Right lung (tissue), 10 donors: ENCODE measurements at places on chromosomes 2 and 18. TPM values are rescaled to one million over a fixed set of nuclear protein-coding genes. Genes with fewer than 3 reads are reported as not detected.

Gene TUBB8B
- 0.63 TPM for polyA plus RNA-seq

Gene ESCO1
- polyA plus RNA-seq = 22.8 TPM

Gene PSTPIP2
- 4.8 TPM for polyA plus RNA-seq

Gene HDLBP
- 371 TPM for polyA plus RNA-seq

Gene CDK15
- 0.30 TPM for polyA plus RNA-seq

Gene WDR12
- polyA plus RNA-seq = 90.6 TPM

Gene ARHGAP25
- 6.3 TPM for polyA plus RNA-seq

Gene SERPINE2
- 89.9 TPM for polyA plus RNA-seq

Gene PRPF40A
- 132 TPM for polyA plus RNA-seq

Gene MYL12B
- polyA plus RNA-seq = 503 TPM

- no peak for DNase-seq
These were observed 174.0 kb upstream of the SLC14A2 start for GRCh38 chr18:45441110-45441847.

- DNase-seq = no peak
These were observed 28.7 kb downstream of the SRSF7 start for GRCh38 chr2:38722271-38723061.

GRCh38 chr2:197261808-197262226 is 48.8 kb downstream of the ANKRD44 start:
- DNase-seq = peak; percentile 46

DNA sequence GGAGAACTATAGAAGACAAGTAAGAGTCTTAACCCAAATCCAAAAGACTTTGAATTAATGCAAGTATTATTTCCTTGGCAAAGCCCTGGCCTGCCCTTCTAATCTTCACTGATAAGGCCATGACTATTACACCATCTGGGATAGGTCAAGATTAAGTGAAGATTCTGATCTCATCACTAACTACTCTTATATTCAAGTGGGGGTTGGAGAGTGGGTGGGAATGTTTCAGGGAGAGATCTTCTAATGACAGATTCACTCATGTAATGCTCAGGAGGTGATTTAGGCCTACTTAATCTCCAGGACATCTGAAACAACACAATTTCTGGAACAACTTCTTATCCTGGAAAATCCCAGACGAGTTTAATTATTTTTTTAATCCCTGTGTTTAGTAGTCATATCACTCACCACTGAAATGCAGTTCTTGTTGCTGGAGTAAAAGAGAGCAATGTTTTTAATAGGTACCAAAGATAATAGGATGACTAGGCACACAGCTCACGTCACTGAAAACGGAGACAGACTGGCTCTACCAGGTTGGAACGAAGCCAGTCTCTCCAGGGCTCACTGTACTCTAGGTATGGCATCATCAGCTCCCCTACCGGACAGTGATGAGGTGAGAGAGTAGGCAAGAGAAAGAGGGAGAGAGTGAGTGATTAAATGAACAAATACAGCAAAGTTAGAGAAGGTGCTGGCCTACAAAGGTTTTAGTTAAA is 133.1 kb downstream of the NCKAP5 start:
- DNase-seq = no peak

DNA sequence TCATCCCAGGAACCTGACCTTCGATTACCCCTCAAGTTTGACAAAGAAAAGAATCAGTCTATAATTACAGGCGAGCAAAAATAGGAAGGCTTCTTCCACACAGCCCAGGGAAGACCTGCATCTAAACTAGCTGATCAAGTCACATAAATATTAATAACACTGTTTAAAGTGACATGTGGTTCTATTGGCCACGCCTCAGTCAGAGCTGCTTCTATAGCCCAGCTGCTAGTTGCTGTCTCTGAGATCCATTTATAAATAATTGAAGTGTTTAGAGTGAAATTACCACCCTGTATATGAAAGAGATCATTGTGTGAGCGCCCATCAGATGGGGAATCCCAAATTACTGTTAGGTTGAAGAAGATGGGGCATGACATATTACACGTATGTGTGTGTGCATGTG is 426.0 kb downstream of the CDH2 start:
- DNase-seq = no peak

DNA sequence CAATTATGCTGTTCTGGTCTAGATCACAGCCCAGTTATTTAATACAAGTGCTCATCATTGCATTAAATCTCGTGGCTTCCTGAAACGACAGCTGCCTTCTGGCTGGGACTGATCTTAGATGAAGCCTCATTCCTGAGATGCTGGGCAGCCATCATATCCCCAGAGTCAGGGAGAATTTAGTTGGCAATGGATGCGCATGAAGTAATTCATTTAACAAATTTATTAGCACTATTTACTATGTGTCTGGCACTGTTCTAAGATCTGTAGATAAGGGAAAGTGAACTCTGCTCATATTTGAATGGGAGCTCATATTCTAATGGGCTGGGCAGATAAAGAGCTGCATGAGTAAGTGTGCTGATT is 244.7 kb downstream of the KCNS3 start:
- no peak for DNase-seq

GRCh38 chr2:240223631-240224030 is 83.2 kb upstream of the OTOS start:
- DNase-seq = no peak

DNA sequence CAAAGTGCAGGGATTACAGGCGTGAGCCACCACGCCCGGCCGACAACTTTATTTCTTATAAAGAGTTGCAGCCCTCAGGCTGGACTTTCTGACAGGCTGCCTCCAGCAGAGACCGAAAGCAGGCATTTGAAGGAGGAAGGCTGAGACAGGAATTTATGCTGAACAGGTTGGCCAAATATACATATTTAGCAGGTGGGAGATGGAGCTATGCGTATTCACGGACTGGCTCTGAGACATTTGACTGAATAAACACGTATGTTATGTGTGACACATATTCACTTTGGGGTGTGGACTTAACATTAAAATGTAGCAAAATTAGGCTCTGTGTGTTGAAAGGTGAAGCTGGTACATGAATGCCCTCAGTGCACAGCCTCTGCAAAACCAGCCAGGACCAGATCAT is 65.9 kb downstream of the SNTG2 start:
- DNase-seq = no peak

- no peak for DNase-seq
These were observed 6.8 kb upstream of the CIB4 start for GRCh38 chr2:26647981-26648380.

DNA sequence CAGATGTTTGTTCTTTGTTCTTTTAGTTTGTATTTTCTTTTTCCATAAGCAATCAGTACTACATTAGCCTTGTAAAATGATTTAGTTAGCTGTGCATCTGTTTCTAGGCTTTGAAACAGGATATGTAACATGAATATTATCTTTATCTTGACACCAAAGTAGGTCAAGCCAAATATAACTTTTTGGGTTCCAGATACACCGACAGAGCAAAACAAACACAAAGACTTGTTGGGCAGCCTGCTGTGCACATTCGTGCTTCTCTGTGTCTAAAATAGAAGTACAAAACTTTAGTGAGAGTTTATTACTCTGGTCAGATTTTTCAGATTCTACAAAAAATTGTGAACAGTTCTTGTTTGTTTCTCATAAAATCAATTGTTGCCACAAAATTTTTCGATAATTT is 1059.3 kb upstream of the GYPC start:
- no peak for DNase-seq

DNA sequence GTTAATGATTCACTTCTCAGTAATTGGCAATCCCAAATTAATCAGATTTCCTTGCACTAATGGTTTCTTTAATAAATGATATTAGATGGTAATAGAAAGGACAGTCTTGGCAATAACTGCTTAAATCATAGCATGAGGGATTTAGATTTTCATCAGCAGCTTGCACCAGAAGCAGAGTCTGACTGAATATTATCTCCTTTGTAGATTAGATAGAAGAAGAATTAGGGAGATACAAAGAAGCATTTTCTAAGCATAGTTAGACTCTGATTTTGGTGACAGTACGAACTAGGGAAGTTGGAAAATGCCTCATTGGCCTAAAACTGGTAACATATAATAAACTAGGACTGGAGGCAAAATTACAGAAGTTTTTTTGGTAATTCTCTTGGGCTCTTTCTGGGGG is 232.8 kb upstream of the EPAS1 start:
- DNase-seq = no peak

- DNase-seq = no peak
These were observed 270.4 kb downstream of the TWIST2 start for GRCh38 chr2:239118264-239118663.

GRCh38 chr18:49322765-49323490 is 137.5 kb downstream of the DYM start:
- DNase-seq = no peak

GRCh38 chr2:122023059-122023864 is 267.8 kb downstream of the TSN start:
- no peak for DNase-seq

- peak; percentile 1 for DNase-seq
These were observed 79.9 kb downstream of the ALK start for GRCh38 chr2:29841386-29842004.

DNA sequence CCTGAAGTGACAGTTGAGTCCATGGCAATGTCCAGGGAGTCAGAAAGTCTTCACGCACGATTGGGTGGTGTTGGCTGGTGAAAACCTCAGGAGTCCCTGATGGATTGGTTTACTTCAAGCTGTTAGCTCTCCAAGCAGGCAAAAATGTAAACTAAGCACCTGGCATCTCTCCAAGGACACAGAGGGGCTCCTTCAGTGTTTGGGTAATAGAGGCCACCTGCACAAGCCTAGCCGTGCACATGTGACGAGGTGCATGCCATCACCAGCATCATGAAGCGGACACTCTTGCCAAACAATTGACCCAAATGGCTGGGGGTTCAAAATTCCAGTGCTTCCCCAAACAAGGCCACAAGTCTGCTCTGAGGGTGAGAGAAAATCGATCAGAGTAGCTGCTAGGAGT is 104.7 kb upstream of the CD302 start:
- no peak for DNase-seq

DNA sequence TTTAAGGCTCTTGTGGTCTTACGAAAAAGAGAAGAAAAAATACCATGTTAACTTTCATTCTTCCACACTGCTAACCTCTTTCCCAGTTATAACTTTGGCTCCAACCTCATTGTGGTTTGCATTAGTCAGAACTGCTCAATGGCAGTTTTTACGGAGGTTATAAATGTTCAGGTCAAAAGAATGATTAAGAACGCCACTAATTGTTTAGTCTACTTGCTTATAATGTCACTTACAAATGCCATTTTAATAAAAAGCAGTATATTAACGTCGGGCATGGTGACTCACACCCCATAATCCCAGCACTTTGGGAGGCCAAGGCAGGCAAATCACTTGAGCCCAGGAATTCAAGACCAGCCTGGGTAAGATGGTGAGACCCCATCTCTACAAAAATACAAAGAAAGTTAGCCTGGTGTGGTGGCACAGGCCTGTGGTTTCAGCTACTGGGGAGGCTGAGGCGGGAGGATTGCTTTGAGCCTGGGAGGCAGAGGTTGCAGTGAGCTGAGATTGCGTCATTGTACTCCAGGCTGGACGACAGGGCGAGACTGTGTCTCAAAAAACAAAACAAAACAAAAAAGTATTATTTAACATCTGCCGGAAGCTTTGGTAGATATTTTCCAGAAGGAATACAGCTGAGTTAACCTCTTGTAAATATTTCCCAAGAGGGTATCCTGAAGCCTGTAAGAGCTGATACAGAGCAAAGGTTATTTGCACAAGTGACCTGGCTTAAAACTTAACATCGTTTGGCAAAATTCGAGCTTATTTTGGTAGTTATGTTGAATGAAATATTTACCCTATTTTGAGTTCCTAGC is 5.1 kb downstream of the AGPS start:
- DNase-seq = no peak

- no peak for DNase-seq
These were observed 25.3 kb downstream of the FSHR start for GRCh38 chr2:49129034-49129433.

- DNase-seq = no peak
These were observed 8.0 kb downstream of the MC5R start for GRCh38 chr18:13831864-13832508.

- no peak for DNase-seq
These were observed 90.0 kb upstream of the TAF1B start for GRCh38 chr2:9753276-9753600.

DNA sequence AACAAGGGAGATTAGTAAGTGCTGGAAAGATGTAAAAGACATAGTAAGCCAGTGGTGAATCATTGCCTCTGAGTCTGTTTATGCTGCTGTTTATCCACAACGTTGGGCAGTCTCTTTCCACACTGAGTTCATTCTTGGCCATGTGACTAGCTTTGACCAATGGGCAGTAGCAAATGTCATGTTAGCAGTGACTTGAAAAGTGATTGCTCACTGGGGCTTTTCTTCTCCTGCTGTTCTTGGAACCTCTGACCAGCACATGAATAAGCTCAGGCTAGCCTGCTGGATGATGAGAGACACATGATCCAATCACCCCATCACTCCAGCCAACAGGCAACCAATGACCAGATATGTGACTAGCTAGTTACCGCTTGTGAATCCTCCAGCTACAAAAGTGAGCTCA is 360.4 kb downstream of the SLC4A3 start:
- no peak for DNase-seq

DNA sequence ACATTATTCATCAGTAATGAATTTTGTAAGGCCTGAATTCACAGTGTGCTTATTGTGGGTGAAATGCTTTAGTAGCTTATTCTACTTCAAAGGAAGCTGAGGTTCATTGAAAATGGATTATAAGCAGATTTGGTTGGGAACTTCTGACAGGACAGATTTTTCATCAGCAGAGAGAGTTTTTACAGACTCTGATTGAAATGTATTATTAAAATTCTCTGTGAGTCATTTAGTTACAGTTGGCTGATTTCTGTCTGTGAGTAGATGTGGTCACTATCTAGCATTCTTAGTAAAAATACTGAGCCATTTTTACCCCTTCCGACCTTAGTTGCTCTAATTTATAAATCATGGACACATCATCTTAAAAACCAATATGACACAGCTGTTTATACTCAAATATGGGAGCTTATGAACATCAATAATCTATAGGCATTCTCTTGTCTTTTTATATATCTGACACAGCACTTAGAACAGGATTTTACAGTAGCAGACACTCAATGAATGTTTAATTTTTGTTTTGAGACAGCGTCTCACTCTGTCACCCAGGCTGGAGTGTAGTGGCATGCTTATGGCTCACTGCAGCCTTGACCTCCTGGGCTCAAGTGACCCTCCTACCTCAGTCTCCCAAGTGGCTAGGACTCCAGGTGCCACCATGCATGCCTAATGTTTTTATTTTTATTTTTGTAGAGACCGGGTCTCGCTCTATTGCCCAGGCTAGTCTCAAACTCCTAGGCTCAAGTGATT is 239.6 kb downstream of the BABAM2 start:
- no peak for DNase-seq

DNA sequence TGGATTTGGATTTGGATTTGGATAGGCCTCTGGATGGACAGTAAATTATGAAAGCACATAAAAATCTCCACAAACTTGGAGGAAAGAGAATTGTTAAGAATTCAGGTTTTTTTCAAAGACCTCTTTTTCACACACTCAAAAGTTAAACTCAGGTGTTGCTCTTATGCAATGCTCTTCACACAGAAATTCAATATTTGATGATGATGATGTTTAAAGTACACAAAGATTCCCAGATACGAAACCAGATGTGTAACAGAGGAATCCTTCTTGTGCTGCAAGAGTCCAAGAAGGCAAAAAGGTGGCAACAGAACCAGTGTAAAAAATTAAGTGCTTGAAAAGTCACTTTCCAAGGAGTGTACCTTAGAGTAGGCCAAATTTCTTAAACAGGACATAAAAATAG is 75.8 kb upstream of the SPATS2L start:
- DNase-seq = no peak

GRCh38 chr18:13245481-13246000 is 27.0 kb downstream of the LDLRAD4 start:
- DNase-seq = no peak
